Dorsolateral prefrontal cortex (tissue), 122 donors: ENCODE measurements at places on chromosomes 11 and 22. TPM values are rescaled to one million over a fixed set of nuclear protein-coding genes. Genes with fewer than 3 reads are reported as not detected.

DNA sequence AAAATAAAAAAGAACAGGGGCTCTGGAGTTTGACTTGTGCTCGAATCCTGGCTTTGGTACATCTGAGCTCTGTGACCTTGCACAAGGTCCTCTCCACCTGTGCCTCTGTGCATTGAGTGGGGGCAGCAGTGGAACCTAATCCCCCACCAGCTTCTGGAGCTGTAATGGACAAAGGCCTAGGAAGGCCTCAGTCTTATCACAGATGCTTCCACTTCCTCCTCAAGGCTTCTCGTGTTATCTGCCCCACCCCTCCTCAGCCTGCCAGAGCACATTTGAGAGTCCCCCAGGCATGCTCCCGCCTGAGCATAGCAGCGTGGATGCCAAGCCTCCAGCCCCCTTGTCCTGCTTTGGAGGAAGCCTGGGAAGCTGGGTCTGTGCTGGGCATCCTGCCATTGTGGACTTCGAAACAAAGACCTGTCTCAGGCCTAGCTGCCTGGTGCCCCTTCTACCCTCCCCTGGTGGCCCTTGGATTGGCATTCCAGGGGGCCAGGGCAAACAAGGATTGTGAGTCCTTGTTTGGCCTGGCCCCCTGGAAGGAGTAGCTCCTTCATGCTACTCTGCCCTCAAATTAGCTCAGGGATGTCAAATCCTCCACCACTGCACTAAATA is 15.0 kb downstream of the SLC35E4 start:
- peak; percentile 79 for DNase-seq

GRCh38 chr22:28146401-28147314 is 227.6 kb upstream of the PITPNB start:
- DNase-seq, result no peak

The UPK3A gene
- total RNA-seq, result 0.84 TPM

The ROBO4 gene
- total RNA-seq, result 11.7 TPM
